ENCODE measurements at places on chromosomes 11 and 22.

GRCh38 chr11:130826572-130826971 lies 89.7 kb downstream of the SNX19 start:
- no peak for DNase-seq

- DNase-seq = no peak
Observed at GRCh38 chr11:79675081-79675480, 234.3 kb upstream of the TENM4 start.

GRCh38 chr22:40838486-40838885 lies 18.0 kb downstream of the ST13 start:
- no peak for DNase-seq

GRCh38 chr11:111528557-111528956 lies 12.0 kb upstream of the LAYN start:
- no peak for DNase-seq

DNA sequence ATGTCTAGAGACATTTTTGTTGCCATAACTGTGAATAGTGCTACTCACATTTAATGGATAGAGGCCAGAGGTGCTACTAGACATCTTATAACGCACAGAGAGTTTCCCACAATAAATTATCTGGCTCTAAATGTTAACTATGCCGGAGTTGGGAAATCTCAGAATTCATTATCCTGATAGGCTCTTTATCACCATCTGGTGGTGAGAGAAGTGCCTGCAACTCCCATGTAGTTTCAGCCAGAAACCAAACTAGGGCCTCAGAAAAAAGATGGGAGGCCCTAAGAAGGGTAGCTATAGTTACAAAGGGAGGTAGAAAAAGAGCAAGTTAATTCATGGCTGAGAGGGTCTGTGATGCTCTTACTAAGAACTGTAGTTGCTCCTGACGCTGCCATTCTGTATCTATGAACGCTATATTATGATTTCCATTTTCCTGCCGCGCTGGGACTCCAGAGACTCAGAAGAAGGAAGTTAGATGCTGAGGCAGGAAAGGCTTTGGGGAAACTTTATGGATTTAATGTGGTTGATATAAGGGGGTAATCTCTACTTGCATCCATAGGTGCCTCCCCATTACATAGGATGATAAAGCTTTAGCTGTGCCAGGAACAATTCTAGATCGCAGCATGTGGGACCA lies 22.9 kb upstream of the MRPL17 start:
- DNase-seq = no peak

- no peak for DNase-seq
Observed at GRCh38 chr11:19828382-19829108, 115.9 kb downstream of the NAV2 start.

GRCh38 chr11:108865406-108865805 lies 200.5 kb downstream of the DDX10 start:
- peak; percentile 42 for DNase-seq
